ENCODE measurements at places on chromosomes 2 and 18.

- no peak for DNase-seq
Measured at GRCh38 chr18:35939138-35939537, 33.3 kb upstream of the RMP24 start.

- no peak for DNase-seq
Measured at GRCh38 chr2:231933916-231934401, 7.8 kb upstream of the NPPC start.

- DNase-seq = no peak
Measured at GRCh38 chr18:21433436-21433835, 167.1 kb downstream of the ESCO1 start.

- DNase-seq = no peak
Measured at GRCh38 chr2:219521066-219521880, 7.0 kb downstream of the ASIC4 start.

DNA sequence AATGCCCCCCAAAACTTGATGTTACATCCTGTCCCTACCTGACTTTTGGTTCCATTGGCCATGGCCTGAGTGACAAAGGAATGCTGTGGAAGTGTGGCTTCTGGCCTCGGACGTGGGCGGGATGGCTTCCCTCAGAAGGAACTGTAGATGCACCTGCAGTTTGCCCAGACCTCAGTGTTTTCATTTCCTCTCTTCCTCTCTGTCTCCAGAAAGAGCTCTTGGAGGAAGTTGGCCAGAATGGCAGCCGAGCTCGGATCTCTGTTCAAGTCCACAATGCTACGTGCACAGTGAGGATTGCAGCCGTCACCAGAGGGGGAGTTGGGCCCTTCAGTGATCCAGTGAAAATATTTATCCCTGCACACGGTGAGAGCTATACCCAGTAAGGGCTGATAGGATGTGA, 61.0 kb upstream of the TMEM87B start:
- DNase-seq = no peak

GRCh38 chr2:160207804-160208654, 8.0 kb upstream of the ITGB6 start:
- no peak for DNase-seq

- no peak for DNase-seq
Measured at GRCh38 chr2:146392631-146393030, 1452.2 kb upstream of the ACVR2A start.

DNA sequence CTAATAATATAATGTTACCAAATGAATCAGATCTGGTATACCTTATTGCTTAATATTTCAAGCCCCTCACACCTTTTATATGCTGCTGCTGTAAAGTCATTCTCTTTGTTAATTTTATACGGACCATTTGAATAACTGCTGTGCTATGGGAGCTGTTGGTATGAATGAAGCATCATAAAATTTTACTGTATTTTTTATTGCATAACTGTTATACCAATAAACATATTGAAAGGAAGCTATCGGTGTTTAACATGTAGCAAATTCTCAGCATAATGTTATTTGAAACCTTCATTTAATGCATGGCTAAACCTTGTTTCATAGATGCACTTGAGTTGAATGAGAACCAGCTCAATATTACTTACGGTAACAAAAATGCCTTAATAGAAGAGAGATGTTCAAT, 1040.3 kb downstream of the SOCS6 start:
- no peak for DNase-seq

GRCh38 chr2:181542170-181542569, 85.0 kb downstream of the ITGA4 start:
- no peak for DNase-seq

- DNase-seq = no peak
Measured at GRCh38 chr2:5980450-5981190, 288.4 kb downstream of the SOX11 start.

DNA sequence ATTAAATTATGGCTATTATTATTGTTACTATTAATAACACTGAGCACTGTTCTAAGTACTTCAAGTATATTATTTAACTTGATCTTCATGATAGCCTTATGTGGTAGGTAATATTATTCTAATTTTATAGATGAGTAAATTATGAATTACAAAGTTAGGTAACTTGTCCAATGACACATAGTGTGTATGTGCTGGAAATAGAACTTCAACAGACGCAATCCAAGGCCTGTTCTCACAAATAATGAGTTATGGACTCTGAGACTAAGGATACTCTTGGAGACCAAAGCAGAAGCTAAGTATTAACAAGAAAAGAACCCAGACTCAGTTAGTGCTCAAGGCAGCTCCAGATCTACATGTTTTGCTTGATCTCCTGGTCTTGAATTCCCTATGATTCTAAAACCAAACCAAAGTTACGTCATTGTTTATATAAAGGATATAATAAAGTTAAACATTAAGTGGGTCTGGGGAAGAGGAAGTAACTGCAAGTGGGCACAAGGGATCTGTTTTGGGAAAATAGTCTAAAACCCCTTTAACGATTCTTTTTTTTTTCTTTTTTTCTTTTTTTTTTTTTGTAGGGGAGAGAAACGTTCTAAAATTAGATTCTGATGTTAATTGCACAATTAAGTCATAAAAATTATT, 211.3 kb downstream of the ERBB4 start:
- no peak for DNase-seq

DNA sequence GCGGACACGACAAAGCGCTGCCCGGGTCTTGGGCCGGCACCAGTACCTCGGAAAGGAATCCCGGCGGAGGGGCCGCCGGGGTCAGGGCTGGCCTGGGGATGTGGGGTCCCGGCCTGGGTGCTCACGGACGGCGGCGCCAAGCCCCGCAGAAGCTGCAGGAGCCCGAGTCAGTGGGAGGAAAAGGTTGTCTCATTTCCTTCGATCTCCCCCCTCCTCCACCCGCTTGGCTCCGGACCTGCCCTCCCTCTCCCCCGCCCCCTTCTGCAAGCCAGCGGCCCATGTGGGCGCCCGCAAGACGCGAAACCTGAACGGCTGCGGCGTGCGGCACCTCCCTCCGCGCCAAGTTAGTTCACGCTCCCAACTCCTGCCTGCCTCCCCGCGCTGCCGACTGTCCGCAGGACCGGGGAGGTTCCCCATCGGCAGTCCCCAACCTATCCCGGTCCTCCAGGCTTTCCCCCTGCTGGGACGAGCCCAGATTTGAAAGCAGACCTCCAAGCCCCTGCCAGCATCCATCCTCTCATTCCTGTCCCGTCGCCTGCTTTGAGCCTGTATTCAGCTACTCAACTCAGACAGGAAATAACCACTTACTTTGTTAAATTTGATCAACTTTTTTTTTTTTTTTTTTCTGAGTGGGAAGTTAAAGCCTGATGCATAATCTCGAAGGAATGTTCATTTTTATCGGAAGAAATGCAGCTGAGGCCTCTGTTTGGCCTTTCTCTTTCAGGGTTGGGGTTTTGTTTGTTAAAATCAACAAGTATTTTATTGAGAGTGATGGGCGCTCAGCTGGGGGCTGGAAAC, at the start of gene EVA1A:
Gene EVA1A, minus strand, starts transcription at position 172 of the 798 bp plus-strand sequence. CDS start 42,799 bp downstream, outside the sequence.
- no peak for DNase-seq

GRCh38 chr2:2579814-2580213, 248.7 kb upstream of the MYT1L start:
- no peak for DNase-seq

- no peak for DNase-seq
Measured at GRCh38 chr2:236712961-236713673, 143.5 kb downstream of the ACKR3 start.

DNA sequence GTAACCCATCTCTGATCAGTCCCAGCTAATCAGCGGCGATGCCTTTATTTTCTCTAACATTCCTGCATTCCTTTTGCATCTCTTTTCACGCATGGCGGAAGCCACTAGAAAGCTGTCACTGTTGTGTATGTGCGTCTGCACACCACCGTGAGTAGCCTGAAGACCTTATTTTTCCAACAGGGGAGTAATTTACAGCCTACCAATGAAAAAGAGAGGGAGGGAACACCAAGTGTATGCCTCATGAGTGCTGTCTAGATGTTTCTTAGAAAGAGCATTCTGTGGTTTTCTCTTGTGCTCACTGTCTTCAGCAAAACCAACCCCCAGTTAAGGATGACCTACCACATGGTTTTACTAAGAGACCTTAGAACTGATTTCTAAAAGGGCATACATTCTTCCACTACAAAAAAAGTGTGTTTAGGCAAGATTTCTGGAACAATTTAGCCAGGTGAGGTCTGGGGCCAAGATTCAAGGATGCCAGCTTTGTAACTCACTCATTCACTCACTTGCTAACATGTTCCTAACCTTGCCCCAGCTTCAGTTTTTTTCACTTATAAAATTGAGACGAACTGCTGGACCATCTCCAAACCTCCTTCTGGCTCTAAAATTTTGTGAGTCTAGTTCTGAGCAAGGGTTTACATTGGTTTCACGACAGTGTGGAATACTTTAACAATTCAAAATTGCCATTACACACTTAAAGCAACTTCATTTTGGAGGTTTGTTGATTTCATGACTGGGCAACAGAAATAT, 51.4 kb downstream of the BCL2 start:
- DNase-seq = no peak

- DNase-seq = no peak
Measured at GRCh38 chr2:185108588-185108987, 510.3 kb downstream of the ZNF804A start.

DNA sequence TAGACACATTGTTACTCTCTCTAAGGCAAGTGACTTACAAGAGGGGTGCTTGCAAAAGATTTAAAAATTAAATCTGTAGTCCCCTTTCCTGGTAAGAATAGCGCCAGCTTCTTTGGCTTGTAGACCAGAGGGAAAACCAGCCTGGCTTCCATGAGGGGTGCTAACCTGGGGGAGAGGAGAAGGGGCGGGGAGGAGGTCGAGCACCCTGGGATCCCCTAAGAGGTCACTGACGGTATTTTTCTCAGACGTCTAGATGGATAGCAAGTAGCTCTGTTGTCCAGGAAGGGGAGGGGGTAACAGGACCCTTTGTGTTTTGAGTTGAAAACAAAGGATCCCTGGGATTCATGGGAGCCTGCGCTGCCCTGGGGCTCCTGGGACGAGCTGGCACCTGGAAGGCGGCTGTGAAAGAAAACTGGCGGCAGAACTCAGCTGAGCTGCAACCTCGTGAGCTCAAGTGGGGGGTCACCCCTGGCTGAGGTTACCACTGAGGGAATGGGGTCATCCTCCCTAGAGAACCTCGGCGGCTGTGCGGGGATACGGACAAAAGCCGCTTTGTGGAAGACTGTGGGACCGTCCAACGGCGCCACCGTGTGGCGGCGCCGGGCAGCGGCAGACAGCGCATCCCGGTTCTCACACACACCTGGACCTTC, 37.8 kb upstream of the MRPL19 start:
- DNase-seq = no peak

DNA sequence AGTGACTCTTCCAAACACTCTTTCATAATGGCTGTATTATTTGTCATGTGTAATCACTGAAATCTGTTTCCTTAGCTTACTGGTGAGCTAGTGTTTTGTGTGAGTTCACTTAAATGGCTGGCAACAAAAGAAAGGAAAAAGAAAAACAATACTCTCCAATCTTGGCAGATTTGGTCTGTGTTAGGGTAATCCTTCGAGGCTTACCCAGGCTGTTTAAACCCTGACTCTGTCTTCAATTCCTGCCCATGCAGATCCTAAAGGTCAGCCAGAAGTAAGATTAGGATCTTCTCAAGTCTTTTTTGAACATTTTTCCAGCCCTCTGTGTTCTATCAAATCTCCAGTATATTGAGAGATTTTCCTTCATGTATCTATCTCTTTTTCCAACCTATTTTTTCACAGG, 85.3 kb downstream of the CCDC178 start:
- DNase-seq = no peak

GRCh38 chr18:11500153-11501122, 109.0 kb upstream of the SLC35G4 start:
- no peak for DNase-seq

All from suprapubic skin (tissue), 4 donors.